ENCODE measurements at places on chromosomes 13 and 19.

GRCh38 chr19:32296694-32297093 is 48.7 kb upstream of the ZNF507 start:
- DNase-seq: no peak

DNA sequence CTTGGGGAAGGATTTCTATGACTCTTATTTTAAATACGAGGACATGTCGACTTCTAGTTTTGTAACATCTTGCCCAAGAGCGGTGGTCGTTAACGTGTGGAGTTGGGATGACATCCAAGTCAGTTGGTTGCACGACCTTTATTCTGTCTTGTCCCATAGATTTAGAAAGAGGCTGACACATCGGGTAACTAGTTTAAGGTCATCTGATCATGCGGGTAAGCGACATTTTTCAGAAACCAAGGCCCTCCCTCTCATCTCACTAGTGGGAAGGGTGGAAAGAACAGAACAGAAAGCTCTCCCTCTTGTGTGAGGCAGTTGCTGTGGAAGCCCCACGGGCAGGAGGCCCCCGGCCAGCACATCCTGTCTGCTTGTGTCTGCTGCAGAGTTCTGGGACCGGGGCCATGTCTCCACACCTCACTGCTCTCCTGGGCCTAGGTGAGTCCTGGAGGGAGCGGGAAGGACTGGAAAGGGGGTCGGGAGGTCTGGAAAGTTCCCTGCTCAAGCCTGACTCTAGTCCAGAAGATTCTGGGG is at the start of gene LAIR2:
Gene LAIR2 (plus strand): TSS at position 314 of the 531 bp plus-strand sequence. CDS start 88 bp downstream, at position 402.
- no peak for DNase-seq

DNA sequence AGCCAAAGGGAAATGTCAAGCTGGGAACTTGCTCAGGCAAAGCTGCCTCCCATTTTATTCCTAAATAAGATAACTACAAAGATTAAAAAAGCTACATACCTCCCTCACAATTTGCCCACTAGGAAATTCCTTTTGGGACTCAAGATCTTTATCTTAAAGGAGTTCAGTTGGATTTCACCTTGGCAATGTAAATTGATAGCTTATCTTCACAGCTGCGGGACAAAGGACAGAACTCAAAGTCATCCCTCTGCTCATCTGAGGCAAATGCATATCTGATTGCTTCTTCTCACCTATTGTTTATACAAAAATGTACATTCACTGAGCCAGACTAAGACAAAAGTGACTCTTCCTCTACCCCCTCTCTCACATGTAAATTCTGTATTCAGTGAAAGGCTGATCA is 47.8 kb downstream of the FGF14 start:
- DNase-seq: no peak

DNA sequence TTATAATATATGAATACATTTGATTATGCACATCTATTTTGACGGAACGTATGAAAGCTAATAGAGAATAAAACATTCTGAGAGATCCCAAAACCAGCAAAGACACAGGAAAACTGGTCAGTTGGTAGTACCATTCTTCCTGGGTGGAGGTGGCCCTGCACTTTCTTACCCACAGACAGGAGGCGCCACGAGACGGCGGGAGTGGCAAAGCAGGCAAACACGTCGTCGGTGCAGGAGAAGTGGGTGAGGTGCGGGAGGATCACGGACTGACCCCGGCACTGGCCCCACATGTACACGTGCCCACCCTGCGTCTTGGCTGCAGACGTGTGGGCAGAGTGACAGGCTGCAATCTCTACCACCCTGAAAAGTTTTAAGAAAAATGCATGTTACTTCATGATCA is 36.1 kb downstream of the RCBTB1 start:
- no peak for DNase-seq

DNA sequence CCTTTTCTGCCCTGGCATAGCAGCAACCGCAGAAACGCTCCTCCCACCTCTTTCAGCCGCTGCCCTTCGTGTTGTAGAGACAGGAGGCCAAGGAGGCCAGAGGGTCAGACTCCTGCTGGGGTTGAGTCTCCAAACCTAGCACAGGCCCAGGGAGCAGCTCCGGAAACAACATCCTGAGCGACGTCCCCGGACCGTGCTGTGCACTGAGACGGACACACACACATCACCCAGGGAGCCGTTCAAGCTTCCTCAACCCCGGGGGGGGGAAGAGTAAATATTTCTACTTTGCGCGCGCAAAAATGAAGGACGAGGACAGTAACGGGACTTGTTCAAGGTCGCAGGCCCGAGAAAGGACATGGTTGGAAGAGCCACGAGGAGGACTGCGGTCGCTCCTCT is 657 bp downstream of the ZNF550 start:
- no peak for DNase-seq

DNA sequence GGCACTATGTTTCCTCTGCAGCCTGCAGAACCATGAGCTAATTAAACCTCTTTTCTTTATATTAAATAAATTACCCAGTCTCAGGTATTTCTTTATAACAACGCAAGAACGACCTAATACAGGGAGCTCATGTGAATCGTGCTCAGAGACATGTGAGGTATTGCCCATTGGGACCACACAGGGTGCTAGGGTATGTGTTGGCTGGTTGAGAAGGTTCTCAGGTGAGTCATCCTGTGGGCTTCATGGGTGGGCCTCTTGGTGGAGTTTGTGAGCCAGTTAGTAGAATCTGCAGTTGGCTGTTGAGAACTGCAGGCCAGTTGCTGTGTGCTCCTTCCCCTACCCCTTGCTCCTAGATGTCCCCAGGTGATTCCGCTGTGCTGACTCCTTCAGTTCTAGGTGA is 163.0 kb downstream of the HS6ST3 start:
- no peak for DNase-seq

GRCh38 chr13:93977986-93978385 is 501.5 kb downstream of the DCT start:
- no peak for DNase-seq

GRCh38 chr19:11339254-11340098 is at the start of gene RAB3D:
RAB3D (minus strand) TSS chr19:11339657; CDS start chr19:11337399, 2,258 bp downstream.
- peak; percentile 54 for DNase-seq

DNA sequence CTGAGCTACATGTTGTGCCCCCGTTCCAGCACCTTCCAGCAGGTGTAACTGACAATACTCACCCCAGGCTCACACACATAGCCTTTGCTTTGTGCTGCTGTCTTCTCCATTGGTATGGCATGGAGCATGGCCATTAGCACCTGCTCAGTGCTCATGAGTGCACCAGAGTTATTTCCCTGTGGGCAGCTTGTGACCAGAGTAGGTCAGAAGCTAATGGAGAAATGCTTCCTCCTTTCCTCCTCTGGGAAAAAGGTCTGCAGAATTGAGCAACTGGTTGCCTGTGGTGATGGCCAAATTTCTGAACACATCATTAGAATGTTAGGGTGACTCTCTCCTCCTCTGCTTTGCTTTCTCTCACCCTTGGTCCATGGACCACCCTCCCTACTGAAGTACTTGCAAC is 344.5 kb upstream of the TMTC4 start:
- no peak for DNase-seq

- DNase-seq: no peak
Measured at GRCh38 chr19:55435020-55435419, 8.1 kb downstream of the SHISA7 start.

DNA sequence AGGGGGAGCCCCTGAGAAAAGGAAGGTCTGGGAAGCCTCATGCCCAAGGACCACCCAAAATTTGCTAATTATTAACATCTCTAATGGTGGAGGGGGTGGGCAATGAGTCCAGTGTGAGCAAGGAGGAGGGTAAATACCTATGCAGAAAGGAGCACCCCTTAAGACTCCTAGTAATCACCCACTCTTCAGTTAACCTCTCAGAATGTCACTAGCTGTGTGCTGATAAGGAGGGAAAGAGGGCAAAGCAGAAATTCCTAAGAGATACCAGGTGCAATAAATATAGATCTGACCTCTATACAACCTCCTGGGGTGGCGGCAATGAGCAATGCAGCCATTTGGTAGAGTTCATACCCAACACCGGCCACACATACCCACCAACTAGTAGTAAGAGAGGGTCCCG is 12.7 kb upstream of the DPY19L3 start:
- no peak for DNase-seq

DNA sequence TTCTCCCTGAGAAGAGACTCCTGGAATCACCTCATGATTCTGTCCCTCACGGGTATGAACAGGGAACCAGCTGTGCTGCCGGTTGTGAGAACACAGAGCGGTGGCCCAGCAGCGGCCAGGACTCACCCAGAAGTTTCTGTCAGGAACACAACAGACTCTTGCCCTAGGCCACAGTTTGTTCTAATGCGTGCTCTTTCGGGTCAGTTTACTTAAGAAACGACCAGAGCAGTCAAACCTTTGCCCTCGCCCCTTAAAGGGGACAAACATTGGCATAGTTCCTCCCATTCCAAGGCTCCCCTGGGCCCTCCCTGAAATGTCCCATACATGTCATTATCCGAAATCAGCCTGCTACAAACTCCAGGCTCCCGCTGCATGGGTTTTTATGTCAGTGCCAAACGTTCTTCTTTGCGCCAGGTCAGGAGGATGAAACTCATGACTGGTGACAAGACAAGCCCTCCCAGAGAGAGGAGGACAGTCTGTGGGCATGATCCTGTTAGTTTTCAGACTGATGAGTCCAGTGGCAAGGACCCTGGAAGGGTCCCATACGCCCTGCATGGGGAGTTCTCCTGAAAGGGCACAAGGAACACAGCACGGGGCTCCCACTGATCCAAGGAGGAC is 18.3 kb downstream of the ZIC5 start:
- DNase-seq: no peak

- no peak for DNase-seq
Measured at GRCh38 chr13:111862836-111863815, 203.8 kb upstream of the SOX1 start.

DNA sequence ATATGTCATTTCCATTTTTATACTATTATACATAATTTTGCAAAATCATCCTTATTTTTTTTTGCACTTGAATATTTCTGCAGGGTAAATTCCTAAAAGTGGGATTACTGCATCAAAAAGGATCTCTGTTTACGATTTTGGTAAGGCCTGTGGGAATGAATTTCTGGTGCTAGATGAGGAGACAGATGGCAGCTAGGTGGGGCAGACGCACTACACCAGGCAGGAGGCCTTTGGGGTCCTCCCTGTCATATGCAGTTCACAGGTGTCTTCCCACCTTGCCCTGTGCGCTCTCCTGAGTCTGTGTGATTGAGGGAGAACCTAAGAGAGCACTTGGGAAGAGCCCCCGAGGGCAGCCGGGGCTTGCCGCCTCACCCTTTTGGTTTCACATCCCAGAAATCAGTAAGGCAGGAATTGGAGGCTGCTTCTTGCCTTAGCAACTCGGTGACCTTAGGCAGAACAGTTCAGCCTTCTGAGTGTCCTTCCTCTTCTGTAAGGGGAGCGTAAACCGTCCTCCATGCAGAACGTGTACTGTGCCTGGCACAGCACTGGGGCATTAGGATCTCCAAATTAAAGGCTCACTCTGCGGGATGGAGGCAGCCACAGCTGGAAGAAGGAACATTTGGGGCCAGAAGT is 13.4 kb upstream of the GJB2 start:
- no peak for DNase-seq

DNA sequence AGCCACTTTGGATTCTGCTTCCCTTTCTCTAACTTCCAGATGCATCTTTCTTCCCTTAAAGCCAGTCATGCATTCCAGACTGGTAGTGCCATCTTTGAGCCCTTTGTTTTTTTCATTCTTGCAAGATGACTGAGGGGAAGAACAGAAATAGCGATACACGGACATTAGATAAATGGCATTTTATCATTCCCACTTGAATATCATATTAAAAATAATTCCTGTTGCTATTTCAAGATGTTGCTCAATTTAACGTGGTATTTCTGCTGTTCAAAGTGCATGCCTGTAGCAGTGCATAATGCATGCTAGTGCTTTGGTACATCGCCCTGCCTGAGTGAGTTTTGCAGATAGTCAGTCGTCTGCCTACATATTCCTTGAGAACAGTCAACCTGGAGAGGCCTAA is 140.6 kb upstream of the FRY start:
- DNase-seq: no peak

- no peak for DNase-seq
Measured at GRCh38 chr13:113914333-113915011, 50.6 kb upstream of the GAS6 start.

- no peak for DNase-seq
Measured at GRCh38 chr19:2546128-2547032, 70.5 kb downstream of the GADD45B start.

DNA sequence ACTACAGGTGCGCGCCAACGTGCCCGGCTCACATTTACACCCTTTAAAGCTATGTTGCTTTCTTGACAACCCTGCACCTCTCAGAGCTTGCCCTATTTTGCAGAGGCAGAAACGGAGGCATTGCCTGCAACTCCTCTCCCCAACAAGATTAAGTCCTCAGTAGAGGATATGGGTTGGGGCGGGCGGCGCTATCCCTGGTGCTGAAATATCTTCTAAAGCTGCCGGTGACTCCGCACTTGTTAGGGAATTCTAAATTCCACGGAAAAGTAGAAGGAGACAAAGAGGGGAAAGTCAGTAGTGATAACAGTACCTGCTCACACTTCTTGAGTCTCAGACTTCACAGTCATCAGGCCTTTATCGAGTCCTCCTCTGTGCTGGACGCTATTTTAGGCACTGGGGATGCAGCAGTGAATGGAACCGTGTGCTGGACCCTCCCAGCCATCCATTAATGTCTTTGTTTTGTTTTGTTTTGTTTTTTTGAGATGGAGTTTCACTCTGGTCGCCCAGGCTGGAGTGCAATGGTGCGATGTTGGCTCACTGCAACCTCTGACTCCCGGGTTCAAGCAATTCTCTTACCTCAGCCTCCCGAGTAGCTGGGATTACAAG is 18.0 kb downstream of the SLC5A5 start:
- no peak for DNase-seq

DNA sequence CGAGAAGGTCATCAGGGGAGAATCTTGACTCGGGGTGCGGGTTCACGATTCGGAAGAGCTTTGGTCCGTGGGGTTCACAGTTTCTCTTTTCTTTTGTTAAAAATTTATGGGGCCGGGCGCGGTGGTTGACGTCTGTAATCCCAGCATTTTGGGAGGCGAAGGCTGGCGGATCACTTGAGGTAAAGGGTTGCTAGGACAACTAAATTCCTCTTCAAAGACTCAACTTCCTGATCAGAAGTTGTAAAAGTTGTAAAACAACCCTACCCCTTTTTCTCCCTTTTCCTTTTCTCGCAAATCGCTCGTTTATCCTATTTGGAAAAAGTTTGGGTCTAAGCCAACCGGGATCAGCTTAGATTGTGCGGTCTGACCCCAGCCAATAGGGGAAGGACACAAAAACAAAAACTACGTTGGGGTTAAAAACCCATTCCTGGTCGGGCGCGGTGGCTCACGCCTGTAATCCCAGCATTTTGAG is 673 bp downstream of the ZNF486 start:
- DNase-seq: no peak

- DNase-seq: no peak
Measured at GRCh38 chr19:38665950-38666662, 18.7 kb downstream of the ACTN4 start.

DNA sequence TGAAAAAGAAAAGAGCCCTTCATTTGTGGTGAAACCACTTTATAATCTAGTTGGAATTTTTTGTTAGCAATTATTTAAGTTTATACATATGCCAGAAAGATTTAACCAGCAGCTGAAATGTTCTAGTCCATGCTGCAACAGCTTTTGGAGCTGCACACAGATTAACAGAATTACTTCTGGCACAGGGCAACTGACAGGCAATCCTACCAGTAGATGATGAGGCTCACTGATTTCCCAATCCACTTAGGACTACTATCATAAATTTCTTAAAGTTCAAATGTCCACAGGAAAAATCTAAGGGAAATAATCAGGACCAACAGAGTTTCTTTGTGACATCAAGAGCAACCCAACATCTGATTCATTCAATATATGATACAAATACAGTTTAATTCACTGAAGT is 78.8 kb downstream of the CRYL1 start:
- no peak for DNase-seq

- no peak for DNase-seq
Measured at GRCh38 chr13:86974995-86975328, 696.2 kb upstream of the SLITRK5 start.
